Right forelimb (tissue), 1 donor: ENCODE measurements at places on chromosomes 6 and 20.

DNA sequence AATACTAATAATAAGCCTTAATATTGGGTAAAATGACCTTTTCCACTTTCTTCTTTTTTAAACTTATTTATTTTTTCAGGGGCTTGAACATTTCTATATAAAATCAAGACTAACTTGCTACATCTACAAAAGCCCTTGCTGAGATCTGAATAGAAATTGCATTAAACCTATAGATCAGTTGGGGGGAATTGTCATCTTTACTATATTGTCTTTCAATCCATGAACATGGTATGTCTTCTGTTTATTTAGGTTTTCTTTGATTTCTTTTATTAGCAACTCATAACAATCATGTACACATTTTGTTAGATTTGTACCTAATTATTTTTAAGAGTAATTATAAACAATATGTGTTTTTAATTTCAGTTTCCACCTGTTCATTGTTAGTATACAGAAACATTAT lies 96.4 kb upstream of the SLC22A23 start:
- no peak for DNase-seq

- DNase-seq = no peak
These were observed 14.6 kb upstream of the SLC22A2 start for GRCh38 chr6:160273196-160273595.

- no peak for DNase-seq
These were observed 233.1 kb upstream of the ARID1B start for GRCh38 chr6:156544046-156544445.

DNA sequence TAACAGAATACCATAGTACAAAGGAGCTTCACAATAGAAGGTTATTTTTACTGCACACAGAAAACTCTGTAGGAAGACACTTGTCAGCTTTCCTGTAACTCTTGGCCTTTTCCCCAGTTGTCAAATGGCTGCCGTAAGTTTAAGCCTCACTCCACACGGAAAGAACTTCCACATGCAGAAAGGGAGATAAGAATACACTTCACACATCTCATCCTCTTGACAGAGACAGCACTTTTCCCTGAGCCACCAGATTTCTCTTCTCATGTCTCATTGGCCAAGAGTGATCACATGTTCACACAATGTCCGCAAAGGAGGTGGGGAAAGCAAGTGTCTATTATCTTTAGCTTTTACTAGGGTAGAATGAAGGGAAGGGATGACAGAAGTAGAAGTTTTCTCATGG lies 540.7 kb downstream of the HAO1 start:
- no peak for DNase-seq

GRCh38 chr20:760751-761417 lies 7.4 kb downstream of the SLC52A3 start:
- no peak for DNase-seq

DNA sequence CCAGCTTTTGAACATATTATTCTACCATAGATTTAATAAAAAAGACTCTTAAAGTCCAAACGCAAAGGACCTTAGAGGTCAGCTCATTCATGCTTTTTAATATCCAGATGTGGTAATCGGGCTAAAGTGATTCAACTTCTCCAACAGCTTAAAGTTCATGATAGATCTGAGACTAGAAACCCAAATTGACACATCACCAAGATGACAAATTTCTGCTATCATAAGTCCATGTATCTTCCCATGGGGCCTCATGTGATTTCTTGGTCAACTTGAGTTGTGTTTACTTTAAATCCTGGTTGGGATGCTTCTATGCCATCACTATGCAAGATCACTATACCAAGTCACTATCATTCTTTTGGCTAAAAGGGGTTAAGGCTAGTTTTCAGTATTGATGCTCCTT lies 56.0 kb downstream of the SLC24A3 start:
- no peak for DNase-seq

DNA sequence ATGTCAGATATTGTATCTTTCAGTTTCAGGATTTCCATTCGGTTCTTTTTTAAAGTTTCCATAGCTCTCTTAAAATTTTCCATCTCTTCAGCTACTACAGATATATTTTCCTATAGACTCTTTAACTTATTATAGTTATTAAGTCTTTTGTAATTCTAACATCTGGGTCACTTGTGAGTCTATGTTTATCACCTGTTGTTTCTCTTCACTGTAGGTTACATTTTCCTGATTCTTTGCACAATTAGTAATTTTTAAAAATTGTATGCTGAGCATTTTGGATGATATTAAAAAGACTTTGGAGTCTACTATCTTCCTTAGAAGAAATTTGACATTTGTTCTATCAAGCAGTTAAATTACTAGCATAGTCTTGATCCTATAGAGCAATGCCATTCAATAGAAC lies 140.7 kb downstream of the QRSL1 start:
- no peak for DNase-seq

- peak; percentile 49 for DNase-seq
These were observed 265.9 kb downstream of the COL12A1 start for GRCh38 chr6:74939721-74940620.

- no peak for DNase-seq
These were observed 79.1 kb upstream of the ANKEF1 start for GRCh38 chr20:9955646-9956045.

DNA sequence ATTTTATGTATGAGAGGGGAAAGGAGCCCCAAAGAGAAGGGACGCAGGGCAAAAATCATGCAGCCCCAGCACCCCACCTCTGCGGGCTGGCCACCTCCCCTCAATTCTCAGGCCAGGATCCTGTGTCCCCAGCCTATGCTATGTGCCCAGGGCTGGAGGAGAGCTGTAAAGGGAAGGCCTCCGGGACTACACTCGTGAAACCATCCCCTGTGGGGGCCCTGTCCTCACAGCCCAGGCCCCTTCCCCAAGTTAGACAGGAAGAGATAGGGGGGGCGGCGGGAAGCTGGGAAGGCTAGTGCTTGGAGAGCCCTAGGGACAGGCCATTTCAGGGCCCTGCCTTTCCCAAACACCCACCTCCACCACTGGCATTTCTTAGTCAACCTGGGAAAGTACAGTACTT lies 1.4 kb upstream of the COL11A2 start:
- DNase-seq = no peak

DNA sequence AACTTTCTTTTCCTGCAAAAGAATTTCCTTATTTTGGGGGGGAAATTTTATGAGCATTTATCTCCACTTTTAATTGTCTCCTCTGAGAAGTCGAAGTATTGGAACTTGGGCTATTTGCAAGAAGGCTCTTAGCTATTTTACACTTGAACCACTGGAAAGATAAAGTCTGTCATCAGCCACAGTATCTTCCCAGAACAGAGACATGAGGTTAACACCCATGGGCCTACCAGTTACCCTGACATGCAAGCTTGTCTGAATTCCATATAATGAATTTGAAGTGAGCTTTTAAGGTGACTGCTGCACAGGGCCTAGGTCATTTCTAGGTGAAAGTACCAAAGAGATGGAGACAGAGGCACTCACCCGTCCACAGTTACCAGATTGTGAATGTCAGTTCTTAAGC lies 193.1 kb downstream of the SIM1 start:
- no peak for DNase-seq

- no peak for DNase-seq
These were observed 35.7 kb upstream of the CDH22 start for GRCh38 chr20:46343975-46344357.

- DNase-seq = no peak
These were observed 28.4 kb downstream of the TGM2 start for GRCh38 chr20:38136421-38137245.

DNA sequence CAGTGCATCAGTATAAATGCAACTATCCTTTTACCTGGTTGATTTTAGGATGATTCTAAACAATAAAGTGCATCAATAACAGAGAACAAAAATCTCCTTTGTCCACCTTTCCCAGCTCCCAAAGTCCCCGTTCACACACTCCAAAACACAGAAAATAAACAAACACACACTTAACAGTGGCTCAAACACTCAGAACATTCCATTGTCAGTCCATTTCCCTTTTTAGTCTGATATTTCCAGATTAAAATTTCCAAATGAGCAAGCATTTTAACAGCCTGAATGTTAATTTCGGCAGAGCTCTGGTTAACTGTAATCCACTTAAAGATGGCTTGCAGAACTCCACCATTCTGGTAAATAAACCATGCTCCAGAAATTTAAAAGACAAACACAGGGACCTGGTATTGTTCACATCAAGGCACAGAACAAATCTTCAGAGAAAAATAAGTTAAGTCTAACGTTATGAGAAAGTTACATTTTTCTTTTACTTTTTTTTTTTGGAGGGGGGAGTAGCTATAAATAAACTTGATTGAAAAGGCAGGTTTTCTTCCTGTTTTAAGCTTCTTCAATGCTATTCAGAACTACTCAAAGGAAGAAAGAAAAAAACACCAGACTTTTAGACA lies 100.8 kb downstream of the DST start:
- DNase-seq = no peak

DNA sequence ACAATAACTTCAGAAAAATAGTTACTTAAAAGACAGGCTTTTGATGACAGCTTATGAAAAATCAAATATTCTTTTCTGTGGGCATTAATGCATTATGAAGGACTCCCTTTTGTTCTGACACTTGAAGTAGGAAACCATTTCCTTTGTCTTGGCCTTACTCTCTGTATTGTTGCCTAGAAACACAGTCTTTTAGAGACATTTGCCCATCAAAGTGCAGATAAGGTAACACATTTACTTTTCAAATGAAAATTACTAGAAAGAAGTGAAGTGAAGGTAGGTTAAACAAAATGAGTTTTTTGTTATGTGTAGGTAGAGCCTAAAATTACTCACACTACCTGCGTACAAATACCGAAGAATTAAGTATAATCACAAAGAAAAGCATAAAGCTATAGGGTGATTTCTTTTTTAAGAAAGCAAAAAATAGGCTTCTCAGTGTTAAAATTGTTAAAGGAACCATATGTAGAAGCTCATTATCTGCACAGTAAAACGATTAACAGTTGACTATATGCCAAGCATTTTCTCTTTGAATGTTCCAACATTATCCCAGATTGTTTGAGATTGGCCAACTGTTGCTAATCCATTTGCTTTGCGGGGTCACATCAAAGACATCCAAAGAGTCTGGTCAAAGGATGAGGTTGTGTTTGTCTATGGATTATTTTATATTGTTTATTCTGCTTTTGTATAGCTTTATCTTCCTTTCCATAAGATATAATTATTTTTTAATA lies 542.0 kb upstream of the RNF217 start:
- no peak for DNase-seq

DNA sequence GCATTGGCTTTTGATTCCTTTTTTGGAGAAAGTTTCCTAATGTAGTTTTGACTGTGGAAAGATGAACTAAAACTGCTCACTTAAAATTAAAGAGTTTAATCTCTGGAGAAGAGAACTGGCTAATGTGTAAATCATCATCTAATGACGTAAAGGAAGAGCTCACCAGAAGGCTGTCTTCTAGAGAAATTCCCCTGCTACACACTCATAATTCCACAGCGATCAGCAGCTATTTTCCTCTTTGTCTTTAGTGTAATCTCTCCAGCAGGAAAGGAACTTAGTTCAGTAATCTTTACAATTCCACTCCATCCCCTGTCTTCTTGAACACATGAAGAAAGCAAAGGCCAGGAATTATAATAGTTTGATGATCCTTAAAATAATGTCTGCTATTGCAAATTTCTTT lies 15.8 kb downstream of the SPTLC3 start:
- DNase-seq = no peak

- DNase-seq = no peak
These were observed 680.5 kb downstream of the QKI start for GRCh38 chr6:164095056-164095455.
